ENCODE measurements at places on chromosomes 5 and 9. TPM values are rescaled to one million over a fixed set of nuclear protein-coding genes. Genes with fewer than 3 reads are reported as not detected.

Gene CCNI2
- 13.4 TPM for total RNA-seq

Gene MYMK
- total RNA-seq, result not detected

Gene PTPRD
- total RNA-seq, result 107 TPM

Gene PCDHA10
- total RNA-seq, result 0.20 TPM

Gene BARHL1
- not detected for total RNA-seq

Gene GPR150
- 0.37 TPM for total RNA-seq

Gene FAM78A
- 2.7 TPM for total RNA-seq

Gene GARIN3
- total RNA-seq, result not detected

Gene FGF18
- total RNA-seq, result 0.43 TPM

- DNase-seq, result no peak
Observed at GRCh38 chr9:107674721-107675277, 185.2 kb upstream of the KLF4 start.

DNA sequence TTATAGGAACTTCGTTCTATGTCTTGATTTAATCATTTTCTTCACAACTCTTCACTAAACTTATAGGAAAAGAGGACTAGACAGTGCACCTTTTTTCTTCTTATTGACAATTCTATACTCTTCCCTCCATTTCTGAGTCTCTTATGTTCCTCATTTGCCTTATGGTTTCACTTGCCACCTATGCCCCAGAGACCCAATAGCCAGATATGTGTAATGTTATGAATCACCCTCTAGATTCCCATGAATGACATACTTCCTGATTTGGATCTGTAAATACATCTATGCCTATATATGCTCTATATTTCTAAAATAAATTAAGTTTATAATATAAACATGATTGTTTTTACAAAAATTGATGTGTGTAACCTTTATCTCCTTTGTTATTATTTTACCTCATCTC lies 514.1 kb upstream of the MEF2C start:
- DNase-seq, result no peak

DNA sequence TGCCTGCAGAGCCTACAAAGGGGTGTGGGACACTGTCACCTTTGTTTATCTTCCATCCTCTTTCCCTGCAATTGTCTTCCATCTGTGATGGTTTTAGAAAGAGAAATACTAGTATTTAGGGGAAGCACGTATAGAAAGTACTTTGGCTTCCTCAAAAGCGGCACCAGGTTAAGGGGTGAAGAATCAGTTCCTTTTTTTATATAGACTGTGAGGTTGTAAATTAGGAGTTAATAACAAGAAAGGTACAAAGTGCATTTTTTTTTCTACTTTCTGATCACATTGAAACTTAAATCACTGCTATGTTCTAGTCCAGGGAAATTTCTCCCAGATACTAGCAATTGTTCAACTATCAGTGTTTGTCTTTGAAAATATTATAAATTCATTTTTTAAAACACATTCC lies 219.3 kb downstream of the CEMIP2 start:
- no peak for DNase-seq

DNA sequence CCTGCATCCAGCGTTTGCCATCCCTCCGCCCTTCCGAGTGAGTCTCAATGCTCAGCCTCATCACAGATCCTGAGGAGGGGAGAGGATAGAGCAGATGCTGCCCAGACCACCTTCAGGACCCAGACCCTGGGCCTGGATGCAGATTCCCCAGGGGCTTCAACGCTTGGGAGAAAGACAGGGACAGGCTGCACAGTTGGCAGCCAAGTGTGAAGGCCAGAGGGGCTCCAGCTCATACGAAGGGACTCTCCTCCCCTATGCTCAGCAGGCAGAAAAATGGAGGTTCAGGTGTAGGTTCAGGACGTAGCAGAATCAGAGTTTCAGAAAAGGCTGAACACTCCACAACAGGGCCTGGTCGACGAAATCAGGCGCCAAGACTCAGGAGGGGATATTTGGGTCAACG lies 378.5 kb upstream of the IRX1 start:
- DNase-seq, result no peak

- DNase-seq, result no peak
Observed at GRCh38 chr9:125407432-125407973, 145.9 kb downstream of the GAPVD1 start.

DNA sequence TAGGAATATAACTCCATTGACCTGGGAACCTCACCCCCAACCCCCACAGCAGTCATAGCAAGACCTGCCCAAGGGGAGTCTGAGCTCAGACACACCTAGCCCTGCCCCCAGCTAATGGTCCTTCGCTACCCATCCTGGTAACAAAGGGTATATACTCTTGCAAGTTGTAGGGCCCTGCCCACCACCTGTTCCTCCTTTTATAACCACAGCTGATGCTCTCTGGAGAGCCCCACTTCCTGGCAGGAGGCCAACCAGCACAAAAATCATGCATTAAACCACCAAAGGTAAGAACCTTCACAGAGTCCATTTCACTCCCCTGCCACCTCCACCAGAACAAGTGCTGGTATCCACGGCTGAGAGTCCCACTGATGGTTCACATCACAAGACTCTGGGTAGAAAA lies 1195.3 kb upstream of the SEMA6A start:
- no peak for DNase-seq

GRCh38 chr5:56594792-56595191 lies 220.6 kb upstream of the MAP3K1 start:
- DNase-seq, result no peak

DNA sequence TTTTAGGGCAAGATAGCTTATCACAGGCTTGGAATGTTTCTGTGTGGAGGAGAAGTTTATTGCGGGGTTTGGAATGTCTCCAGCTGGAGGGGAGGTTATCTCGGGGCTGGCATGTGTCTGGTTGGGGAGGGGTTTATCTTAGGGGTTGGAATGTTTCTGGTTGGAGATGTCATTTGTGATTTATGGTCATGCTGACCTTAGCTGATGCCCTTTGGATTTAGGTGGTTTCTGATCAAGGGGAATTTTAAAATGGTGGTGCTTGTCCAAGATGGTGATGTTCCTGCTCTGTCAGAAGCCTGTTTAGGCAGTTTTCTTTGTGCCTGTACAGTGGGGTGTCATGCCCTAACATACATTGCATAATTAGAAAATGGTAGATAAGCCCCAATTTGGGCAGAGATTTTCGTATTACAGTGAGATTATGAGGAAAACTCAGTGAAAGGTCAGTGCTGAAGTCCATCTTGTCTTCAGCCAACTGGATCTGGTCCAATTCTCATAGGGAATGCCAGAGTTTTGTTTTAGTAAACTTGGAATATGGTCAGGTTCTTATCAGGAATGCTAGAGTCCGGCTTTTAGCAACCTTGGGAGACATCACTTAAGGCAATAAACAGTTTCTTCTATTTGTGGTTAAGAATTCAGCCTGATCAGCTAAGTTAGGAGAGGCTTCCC lies 14.3 kb downstream of the CDK20 start:
- no peak for DNase-seq

DNA sequence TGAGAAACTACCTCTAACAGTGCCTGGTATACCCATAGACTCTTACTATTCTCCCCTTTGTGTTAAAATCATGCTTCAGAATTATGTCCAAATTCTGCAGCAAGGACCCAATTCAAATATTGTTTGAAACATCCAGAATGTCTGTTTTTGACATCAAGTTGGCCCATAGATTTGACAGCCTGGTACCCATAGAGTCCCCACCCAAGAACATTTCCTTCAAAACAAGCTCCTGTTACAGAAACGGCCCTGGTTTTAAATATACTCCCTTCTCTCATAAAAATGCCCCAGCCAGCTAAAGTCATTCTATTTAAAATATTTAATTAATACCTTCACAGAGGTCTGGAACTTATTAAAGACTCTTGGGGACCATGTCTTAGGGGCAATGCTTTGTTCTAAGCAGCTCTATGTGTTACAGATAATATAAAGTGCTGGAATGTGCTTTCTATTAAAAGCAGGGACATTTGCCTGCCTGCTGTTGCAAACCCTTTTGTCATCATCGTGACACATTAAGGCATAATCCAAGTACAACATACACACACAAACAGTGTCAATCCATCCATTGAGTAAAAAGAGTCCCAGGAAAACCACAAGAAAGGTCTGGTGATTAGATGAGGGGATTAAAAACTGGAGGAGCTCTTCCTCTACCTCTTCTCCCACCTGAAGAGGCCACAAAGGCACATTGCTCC lies 321.7 kb downstream of the MLLT3 start:
- DNase-seq, result no peak

DNA sequence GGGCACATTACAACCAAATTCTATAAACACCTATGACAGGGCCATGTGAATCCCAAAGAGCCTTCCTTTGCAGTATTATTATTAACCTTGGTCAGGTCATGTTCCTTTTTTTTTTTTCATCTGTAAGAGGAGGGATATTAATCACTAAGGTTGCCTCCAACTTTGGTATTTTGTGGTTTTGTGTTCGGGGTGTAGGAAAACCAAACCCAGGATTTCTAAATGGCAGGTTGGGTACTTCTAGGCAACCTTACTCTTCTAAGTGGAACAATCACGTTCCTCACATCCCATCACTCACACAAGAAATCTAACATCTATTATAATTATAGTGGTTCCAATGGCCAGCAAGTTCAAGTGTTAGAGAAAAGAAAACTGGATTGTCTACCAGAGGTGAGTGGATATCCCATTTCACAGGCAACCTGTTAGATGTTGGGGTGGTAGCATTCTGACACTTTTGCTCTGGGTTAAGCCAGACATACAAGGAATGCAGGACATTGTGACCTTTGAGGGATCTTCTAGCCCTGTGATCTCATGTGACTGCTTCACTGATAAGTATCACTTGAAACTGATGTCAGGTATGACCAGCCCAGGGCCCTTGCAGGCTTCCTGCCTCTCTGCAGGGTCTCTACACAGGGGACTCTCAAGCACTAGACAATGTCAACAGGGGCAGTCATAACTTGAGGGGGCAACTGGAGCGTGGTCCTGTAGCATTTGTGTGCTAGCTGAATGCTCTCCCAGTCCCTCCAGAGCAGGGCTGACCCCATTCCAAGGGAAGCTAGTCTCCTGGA lies 126.2 kb upstream of the VLDLR start:
- DNase-seq, result no peak

- no peak for DNase-seq
Observed at GRCh38 chr5:69359699-69360098, 9.6 kb downstream of the AK6 start.

DNA sequence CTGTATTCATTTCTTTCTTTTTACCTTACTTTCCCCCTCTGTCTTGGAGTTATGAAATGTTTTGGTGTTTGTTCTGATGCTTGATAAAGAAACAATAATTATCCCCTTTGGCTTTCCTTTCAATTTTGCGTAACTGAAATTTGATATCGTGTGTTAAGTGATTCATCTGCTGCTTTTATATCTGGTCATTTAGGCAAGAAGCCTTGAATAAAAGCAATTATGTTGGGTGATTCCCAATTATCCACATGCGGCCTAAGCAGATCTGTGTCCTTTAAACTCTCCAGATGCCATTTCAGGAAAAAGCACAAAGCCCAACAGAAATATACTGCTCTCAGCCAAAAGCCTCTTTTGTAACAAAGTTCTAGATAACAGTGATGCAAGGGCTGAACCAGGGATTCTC lies 92.8 kb downstream of the TAF11L14 start:
- no peak for DNase-seq

DNA sequence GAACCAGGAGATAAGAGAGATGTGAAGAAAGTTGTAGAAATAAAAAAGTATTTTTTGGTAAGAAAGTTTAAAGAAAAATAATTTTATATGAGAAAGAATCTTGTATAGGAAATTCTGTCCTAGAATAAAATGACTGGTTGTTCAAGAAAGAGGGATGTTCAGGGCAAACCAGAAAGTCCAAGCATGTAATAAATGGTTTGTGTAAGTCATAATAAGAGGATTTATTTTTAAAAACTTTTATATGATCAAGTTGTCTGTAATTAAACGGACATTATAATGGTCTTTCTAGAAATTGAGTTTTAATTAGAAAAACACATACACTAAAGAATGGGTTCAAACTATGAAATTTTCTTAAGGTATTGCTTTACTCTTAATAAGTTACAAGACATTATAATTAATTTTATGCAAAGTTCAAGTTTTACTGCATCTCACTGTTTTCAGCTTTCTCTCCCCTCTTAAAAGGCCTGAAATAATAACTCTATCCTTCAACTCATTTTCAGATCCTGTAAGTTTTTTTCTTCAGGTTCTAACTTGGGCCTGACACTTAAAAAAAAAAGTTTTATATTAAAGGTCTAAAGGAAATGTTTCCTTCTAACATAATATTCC lies 56.1 kb upstream of the ZNF300 start:
- DNase-seq, result no peak

GRCh38 chr9:124510650-124511425 lies 3.6 kb upstream of the NR5A1 start:
- no peak for DNase-seq

DNA sequence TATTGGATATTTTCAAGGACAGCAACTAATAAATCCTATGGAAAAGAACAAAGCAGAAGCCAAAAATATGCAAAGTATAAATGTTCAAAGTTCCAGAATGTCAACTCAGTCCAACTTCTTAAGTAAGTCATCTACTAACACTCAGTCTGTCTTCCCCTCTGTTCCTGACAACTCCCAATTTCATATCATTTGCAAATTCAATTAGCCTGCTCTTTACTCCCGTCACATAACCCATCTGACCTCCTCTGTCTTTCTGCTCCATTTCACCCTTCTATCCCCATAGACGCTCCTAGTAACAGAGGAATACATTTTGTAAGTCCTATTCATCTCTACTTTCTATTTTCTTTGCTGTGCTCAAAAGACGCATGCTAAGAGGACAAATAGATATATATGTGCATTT lies 659.8 kb upstream of the MEF2C start:
- DNase-seq, result no peak

- DNase-seq, result no peak
Observed at GRCh38 chr9:81335879-81336421, 353.4 kb downstream of the TLE1 start.

- DNase-seq, result no peak
Observed at GRCh38 chr5:118529361-118530144, 458.8 kb downstream of the DTWD2 start.

DNA sequence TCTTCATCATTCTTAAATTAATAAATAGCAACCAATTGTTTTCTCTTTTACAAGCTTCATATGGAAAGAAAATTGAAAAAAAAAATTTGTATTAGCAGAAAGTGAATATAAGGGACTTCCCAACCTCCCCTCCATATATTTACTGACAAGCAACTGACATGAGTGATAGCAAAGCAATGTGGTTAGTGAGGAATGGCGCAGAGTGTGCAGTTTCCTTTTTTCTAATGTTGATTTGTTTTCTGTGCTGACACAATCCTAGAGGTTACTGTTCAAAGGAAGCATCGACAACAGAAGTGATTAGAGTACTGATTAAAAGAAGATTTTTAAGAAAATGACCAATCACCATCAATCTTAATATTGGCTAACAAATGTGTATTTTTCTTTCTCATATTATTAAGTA lies 1.7 kb upstream of the PTGER4 start:
- DNase-seq, result no peak

Measured in left colon (tissue), 2 donors.